ENCODE measurements at places on chromosomes 6 and 20. TPM values are rescaled to one million over a fixed set of nuclear protein-coding genes. Genes with fewer than 3 reads are reported as not detected.

DNA sequence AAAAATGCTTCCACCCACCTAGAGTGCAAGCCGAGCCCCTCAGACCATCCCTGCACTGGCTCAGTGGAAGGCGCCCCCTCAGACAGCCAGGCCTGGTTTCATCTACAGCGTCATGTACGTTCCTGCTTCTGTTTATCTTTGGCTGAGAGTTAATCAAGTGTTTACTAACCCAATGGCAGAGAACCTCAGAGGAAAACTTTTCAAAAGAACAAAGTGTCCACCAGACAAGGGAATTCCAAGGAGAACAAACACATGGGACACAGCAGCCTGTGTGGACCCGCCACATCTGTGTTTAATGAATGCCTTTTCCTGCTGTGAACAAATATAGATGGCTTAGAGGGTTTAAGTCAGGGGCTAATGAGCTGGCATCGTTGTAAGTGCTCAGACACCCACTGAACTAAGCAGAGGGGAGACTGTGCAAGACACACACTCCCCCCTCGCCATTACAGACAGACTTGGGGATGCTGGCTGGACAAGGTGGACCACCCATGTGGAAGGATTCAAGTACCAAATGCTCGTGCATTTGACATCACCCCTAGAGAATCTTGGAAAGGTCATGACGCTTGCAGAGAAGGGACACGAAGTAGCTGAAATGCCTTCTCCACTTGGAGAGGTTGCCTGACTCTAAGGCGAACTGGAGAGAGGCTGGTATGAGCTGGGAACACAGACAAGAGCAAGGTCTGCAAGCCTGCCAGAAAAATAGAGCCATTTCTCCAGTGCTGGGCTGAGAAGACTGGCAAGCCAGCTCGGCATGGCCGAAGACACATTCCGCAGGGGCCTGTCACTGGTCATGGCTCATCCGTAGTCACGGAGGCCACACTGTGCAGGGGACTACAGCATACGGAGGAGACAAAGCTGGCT, 53.5 kb upstream of the NXT1 start:
- DNase-seq: no peak

DNA sequence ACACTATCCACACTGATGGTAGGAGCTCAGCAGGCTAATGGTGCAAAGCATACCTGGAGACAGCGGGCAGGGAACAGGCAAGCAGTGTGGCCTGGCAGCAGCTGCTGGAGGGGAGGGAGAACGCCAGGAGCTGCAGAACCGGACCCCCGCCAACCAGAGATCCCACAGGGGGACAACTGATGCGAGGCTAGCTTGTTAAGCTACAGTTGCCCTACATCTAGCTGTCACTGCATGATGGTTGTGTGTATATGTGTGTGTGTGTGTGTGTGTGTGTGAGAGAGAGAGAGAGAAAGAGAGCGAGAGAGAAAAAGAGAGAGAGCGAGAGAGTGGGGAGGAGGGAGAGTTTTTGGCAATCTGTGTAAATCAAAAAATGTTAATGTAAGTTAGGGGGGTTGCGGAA, 69.7 kb upstream of the NHSL1 start:
- DNase-seq: peak; percentile 68

- DNase-seq: peak; percentile 83
Observed at GRCh38 chr6:36302227-36302976, 32.5 kb downstream of the PNPLA1 start.

GRCh38 chr20:731891-732560, 36.3 kb downstream of the SLC52A3 start:
- no peak for DNase-seq

GRCh38 chr6:14516956-14517355, 399.4 kb downstream of the CD83 start:
- no peak for DNase-seq

GRCh38 chr6:151100326-151100725, 139.4 kb upstream of the AKAP12 start:
- DNase-seq: no peak

DNA sequence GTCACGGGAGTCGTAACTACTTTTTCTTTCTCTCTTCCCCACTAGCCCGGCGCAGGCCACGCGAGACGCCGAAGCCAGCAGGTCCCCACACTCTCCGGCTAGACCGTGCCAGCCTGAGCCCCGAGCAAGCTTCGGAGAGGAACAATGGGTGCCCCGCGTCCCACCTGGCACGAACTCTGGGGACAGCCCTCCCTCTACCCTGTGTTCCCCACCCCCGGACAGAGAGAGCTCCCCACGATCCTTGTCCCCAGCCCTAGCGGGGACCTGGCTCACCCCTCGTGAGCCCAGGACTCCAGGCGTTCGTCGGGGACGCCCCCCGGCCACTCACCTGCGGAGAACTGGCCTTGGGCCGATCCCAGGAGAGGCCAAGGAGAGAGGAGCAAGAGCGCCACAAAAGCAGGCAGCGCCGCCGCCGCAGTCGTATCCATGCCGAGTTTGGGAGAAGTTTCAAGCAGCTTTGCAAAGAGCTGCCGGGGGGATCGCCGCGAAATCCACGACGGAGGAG, 416 bp downstream of the PTPRK start:
- DNase-seq: no peak

- no peak for DNase-seq
Observed at GRCh38 chr6:130167655-130168054, 55.1 kb downstream of the SAMD3 start.

GRCh38 chr6:169868458-169868857, 117.0 kb downstream of the ERMARD start:
- no peak for DNase-seq

DNA sequence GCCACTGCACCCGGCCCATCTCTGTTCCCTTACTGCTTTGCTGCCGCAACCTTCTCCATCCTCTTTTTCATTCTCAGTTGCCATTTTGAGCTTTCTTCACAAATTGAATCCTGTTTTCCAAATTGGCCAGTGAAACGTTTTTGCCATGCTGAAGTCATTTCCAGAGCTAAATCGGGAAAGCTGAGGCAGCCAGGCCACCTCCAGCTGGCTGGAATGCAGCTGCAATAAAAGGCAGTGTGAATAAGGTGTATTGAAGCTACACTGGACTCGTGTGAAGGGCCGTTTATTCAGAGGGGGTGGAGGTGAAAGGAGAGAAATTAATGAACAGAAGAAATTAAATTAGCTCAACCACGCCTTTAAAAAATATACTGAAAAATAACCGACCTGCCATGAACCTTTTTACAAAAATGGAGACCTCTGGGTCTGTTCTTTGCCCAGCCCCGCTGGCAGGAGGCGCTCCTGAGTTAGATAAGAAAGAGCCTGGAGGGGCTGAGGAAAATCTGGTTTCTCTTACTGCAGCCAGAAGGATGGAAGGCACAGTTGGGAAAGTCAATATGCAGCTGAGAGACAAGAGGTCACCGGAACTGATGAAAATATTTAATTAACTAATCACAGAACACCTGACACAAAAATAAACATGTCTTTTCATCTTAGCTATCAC, 283.9 kb downstream of the FOXC1 start:
- DNase-seq: no peak

The AVP gene
- total RNA-seq: not detected

The OPRM1 gene
- total RNA-seq: not detected

The PRPH2 gene
- total RNA-seq: not detected

Data from G401 (cell line).